ENCODE measurements at places on chromosomes 2 and 18.

GRCh38 chr18:62420151-62420512 is 95.0 kb downstream of the TNFRSF11A start:
- DNase-seq: no peak
- no peaks in the 10 kb centered on the region for H3K36me3 ChIP-seq
- H3K4me3 ChIP-seq: no peak overlapping the region
- H3K27ac ChIP-seq: peak overlapping the region; percentile 60
- H3K4me1 ChIP-seq: peaks cover 9% of the 10 kb centered on the region

GRCh38 chr18:75248426-75249174 is 38.0 kb downstream of the TSHZ1 start:
- no peak for DNase-seq
- H3K4me3 ChIP-seq: no peak overlapping the region
- peak overlapping the region; percentile 84 for H3K27ac ChIP-seq
- H3K36me3 ChIP-seq: no peaks in the 10 kb centered on the region

DNA sequence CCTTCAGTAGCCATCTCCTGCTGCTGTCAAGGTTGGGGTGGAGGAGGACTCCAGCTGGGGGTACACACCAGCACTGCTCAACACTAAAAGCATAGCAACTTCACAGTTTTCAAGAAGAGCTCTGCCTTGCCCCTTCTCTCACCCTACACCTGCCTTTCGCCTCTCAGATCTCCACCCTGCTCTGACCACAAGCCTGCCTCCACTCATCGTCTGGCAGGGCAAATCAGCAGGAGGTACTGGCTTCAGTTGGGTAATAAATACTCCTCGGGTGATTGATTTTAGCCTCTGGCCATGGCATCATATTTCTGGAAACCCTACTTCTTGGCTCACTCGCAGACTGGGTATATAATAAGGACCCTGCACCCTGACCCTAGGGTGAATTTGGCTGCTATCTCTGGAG is 3.1 kb upstream of the PRKAG3 start:
- peaks cover 21% of the 10 kb centered on the region for H3K4me1 ChIP-seq
- H3K4me3 ChIP-seq: no peak overlapping the region
- no peak for DNase-seq
- peaks cover 3% of the 10 kb centered on the region for H3K27me3 ChIP-seq
- no peak overlapping the region for H3K27ac ChIP-seq

DNA sequence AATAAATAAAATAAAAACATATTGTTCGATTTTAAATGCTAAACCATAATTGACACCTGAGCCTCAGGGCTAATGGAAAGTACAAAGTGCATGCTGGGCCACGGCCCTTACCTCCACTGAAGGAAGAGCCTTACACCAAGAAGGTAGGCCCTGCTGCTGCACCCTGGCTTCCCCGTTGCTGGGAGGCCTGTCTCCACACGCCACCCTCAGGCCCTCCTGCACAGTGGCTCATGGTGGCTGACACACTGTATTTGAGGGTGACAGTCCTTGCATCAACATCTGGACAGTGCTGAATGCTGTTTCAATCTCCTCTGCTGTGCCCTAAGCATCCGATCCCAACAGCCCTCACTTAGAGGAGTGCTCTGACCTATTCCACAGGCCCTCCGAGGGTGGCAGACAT is 39.3 kb upstream of the EDAR start:
- H3K36me3 ChIP-seq: no peaks in the 10 kb centered on the region
- no peaks in the 10 kb centered on the region for H3K4me1 ChIP-seq

DNA sequence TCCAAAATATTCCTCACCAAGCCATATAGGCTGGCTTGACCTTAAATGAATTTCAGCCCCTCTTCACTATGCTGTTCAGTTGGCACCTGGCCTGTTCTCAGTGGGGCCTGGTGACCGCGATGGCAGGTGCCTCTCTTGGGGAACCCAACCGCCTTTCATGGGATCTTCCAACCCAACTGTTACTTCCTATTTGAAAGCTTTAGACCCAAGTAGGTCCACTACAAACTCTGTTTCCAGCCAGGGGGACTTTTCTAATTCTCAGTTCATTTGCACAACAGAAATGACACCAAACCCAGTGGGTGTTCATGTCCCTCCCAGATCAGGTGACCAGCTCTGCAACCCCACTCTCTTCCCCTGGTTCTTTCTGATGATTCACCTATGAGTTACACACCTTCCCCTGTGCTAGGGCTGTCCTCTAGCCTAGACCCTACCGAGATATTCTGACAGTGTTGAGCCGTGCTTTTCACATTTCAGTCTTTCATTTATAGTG is 35.6 kb upstream of the NDUFV2 start:
- H3K27me3 ChIP-seq: no peaks in the 10 kb centered on the region
- no peaks in the 10 kb centered on the region for H3K36me3 ChIP-seq
- H3K4me3 ChIP-seq: no peak overlapping the region
- DNase-seq: no peak
- H3K4me1 ChIP-seq: peaks cover 37% of the 10 kb centered on the region
- H3K27ac ChIP-seq: no peak overlapping the region

DNA sequence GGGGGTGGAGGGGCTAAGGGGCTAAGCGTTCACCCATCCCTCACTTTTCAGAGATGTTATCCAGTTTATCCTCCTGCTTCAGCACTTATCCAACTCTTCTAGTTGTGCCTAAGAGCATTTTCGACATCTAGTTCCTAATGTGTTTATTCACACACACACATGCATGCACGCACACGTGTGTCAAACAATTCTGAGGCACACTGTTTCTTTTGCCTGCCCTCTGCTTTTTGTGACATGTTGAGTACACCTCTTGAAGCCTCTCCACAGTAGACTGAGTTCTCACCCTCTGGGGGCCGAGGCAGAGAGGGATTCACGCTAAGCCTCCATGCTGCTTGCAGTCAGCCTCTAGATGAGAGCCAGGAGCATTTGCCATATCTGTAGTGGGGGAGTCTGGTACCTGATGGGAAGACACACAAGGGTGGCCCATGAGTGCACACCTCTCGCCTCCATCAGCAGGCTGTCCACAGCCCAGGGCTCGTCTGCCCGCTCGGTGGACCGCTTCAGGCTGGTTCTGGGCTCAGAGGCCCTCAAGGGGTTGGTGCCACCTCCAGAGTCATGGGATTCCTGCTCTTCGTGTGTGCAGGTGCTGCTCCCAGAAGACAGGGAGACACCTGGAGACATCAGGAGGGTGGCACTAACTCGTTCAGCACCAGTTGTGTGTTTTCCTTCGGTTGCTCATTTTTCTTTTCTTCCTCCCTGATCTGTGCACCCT is 11.9 kb downstream of the TWIST2 start:
- H3K36me3 ChIP-seq: no peaks in the 10 kb centered on the region
- H3K27me3 ChIP-seq: no peaks in the 10 kb centered on the region
- H3K4me1 ChIP-seq: no peaks in the 10 kb centered on the region
- no peak for DNase-seq
- no peak overlapping the region for H3K27ac ChIP-seq
- no peak overlapping the region for H3K4me3 ChIP-seq

GRCh38 chr18:77650799-77651385 is 401.2 kb downstream of the GALR1 start:
- H3K27ac ChIP-seq: no peak overlapping the region
- DNase-seq: peak; percentile 89
- H3K36me3 ChIP-seq: no peaks in the 10 kb centered on the region

DNA sequence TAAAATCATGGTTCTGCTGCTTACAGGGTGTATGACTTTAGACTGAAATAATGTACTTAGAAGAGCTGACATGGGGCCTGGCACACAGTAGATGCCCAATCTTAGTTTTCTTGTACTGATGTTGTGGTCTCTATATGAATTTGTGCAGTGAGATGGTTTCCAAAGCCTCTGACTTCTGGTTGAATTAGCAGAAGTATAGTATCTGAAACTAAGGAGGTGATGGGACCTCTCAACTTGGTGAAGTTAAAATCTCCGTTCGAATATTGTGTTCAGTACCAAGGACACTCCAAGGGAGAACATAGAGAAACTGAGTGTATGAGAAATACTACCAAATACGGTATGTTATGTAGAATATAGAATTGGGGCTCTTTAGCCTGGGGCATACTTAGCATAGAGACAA is 120.9 kb downstream of the ANTXR1 start:
- no peaks in the 10 kb centered on the region for H3K27me3 ChIP-seq
- peaks cover 1% of the 10 kb centered on the region for H3K4me1 ChIP-seq
- no peak overlapping the region for H3K27ac ChIP-seq
- no peak for DNase-seq
- no peaks in the 10 kb centered on the region for H3K36me3 ChIP-seq

DNA sequence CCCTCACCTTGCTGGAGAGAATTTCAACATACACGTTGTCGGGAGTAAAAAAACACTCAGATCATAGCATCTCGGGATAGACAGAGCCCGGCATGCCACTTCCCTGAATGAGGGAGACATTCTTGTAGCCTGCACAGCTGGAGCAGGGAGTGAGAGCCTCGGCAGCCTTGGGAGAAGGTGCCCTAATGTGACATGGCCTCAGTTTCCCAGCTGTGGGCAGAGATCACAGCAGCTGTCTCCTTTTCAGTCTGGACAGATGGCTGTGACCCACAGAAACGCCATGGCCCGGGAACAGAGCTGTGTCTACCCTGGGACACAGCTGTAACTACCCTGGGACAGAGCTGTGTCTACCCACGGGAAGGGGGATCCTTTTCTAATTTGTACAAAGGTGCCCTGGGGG is 55.9 kb downstream of the HS1BP3 start:
- no peak overlapping the region for H3K4me3 ChIP-seq
- H3K27ac ChIP-seq: peak overlapping the region; percentile 68
- no peaks in the 10 kb centered on the region for H3K27me3 ChIP-seq

DNA sequence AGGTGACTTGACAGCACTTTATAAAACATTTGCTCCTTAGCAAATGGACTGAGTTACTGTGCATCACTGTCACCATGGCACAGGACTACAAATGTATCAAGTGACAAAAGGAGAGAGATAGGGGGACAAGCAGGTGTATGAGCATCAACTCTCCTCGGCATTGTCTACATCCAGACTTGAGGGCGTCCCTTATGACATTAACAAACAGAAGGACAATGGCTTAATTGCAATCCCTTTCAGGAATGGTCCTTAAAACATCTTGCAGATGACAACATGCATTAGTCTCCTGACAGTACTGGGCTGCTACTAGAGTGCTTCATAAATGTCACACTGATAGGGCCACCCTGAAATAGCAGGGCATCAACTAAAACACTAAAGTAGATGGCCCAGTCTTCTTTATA is 198.8 kb downstream of the PDE1A start:
- no peak for DNase-seq
- H3K4me3 ChIP-seq: no peak overlapping the region
- H3K27ac ChIP-seq: peak overlapping the region; percentile 66
- peaks cover 10% of the 10 kb centered on the region for H3K36me3 ChIP-seq

DNA sequence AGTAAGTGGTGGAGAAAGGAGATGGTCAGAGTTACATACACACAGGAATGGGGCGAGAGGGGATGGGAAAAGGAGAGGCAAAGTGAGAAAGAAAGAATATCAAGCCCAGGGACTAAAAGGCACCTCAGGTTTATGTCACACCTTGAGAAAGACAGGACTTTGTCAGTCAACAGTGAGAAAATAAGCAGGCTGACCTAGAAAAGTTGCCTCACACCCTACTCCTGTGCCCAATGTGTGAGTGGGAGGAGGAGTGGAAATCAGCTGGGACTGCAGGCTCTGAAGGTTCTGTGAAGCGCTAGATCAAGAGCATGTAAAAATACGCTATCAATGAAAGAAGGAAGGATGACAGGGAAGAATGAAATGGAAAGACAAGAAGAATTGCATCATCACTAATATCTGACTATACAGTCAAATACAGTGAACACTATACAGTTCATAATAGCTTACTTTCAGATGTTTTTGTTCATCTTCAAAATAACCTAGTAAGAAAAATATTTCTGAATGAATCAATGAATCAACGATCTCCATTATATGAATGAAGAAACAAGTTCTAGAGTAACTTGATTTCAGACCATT is 10.7 kb downstream of the VPS54 start:
- H3K4me3 ChIP-seq: no peak overlapping the region
- no peak for DNase-seq
- H3K27me3 ChIP-seq: no peaks in the 10 kb centered on the region
- peaks cover 21% of the 10 kb centered on the region for H3K4me1 ChIP-seq
- H3K36me3 ChIP-seq: no peaks in the 10 kb centered on the region

DNA sequence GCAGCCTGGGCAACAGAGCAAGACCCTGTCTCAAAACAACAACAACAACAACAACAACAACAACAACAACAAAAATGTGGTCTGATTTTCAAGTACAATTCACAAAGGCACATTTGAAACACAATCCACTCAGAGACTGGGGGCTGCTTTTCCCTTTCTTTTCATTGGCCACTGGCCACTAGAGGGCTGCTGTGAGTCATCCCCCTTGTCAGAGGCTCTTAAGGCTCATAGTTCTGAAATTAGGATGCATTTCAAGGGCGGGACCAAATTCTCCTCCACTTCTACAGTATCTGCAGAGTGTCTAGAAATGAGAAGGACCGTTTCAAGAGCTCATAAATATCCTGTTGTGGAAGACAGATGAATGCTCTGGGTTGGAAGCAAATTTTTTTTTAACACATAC is 285.4 kb downstream of the NRXN1 start:
- no peak overlapping the region for H3K4me3 ChIP-seq
- H3K36me3 ChIP-seq: no peaks in the 10 kb centered on the region
- peaks cover 6% of the 10 kb centered on the region for H3K4me1 ChIP-seq

DNA sequence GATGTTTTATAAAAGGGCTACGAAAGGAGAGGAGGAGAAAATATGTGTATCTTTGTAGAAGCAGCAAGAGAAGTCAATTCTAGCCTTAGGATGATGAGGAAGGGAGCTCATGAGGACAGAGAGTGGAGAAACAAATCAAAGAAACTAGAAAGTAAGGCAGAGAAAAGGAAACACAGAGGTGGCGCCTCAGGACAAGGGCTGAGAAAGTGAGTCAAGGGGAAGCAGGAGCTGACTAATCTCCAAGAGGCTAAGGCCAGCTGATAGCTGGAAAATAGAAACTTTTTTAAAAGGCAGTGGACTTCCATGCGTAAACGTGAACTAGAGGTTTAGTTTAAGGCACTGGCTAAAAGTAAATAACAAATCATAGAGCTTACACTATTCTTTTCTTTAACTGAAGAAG is 173.3 kb downstream of the ANKRD44 start:
- DNase-seq: no peak
- H3K27ac ChIP-seq: no peak overlapping the region
- no peaks in the 10 kb centered on the region for H3K36me3 ChIP-seq
- H3K4me1 ChIP-seq: no peaks in the 10 kb centered on the region

GRCh38 chr2:6791682-6792081 is 74.0 kb downstream of the CMPK2 start:
- H3K4me3 ChIP-seq: no peak overlapping the region
- no peaks in the 10 kb centered on the region for H3K36me3 ChIP-seq
- H3K4me1 ChIP-seq: no peaks in the 10 kb centered on the region
- no peak overlapping the region for H3K27ac ChIP-seq
- no peaks in the 10 kb centered on the region for H3K27me3 ChIP-seq
